Hematopoietic multipotent progenitor cell treated with erythropoietin and hydrocortisone succinate and interleukin-3 and kit ligand, for 17 days (in vitro differentiated cells): ENCODE measurements at places on chromosomes 2 and 18.

DNA sequence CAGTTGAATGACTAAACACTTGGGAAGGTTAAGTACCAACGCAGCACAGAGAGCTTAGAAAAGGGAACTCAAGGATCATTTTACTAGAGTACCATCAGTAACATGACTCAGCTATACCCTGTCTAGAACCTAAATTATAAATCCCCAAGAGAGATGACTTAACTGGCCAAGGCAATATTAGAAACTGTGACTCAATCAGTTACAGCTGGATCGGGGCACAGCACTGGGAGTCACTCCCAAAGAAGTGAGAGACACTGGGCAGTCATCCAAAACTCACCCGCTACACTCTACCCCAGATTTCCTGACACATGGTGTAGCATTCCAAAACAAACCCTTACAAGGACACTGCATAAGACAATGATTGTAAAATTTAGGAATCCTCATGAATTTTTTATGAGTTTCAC, 17.7 kb downstream of the IWS1 start:
- peak; percentile 60 for DNase-seq

DNA sequence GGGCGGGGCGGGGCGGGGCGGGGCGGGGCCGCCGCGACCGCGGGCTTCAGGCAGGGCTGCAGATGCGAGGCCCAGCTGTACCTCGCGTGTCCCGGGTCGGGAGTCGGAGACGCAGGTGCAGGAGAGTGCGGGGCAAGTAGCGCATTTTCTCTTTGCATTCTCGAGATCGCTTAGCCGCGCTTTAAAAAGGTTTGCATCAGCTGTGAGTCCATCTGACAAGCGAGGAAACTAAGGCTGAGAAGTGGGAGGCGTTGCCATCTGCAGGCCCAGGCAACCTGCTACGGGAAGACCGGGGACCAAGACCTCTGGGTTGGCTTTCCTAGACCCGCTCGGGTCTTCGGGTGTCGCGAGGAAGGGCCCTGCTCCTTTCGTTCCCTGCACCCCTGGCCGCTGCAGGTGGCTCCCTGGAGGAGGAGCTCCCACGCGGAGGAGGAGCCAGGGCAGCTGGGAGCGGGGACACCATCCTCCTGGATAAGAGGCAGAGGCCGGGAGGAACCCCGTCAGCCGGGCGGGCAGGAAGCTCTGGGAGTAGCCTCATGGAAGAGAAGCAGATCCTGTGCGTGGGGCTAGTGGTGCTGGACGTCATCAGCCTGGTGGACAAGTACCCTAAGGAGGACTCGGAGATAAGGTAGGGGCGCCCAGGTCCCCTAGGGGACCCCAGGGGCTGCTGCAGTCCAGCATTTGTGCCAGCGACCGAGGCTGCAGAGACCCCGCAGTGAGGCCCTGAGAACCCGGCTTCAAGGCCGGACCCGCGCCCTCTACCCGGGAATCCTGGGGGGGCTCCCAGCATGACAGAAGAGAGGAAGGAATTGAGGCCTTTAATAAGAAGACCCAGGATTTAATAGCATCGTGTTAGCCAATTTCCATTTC, at the start of gene KHK:
Gene KHK (plus strand): TSS at position 49 of the 870 bp plus-strand sequence. CDS start 488 bp downstream, at position 537.
- no peak for DNase-seq

DNA sequence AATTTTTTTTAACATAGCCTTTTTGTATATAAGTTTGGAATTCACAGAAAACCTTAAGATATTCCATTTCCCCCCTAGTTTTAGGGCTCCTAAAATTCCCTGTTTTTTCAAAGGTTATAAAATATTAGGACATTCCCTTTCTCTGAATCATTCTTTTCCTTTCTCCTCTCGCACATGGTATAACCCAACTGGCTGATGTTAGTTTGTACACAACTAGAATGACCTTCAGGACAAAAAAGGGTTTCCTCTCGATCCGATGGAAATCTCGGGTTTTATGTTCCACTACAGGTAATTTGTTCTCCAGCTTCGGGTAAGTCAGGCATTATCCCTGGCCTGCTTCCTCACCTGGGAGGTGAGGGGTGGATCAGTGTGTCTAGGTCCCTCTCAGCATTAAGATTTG, 215.1 kb downstream of the LDLRAD4 start:
- DNase-seq = no peak

DNA sequence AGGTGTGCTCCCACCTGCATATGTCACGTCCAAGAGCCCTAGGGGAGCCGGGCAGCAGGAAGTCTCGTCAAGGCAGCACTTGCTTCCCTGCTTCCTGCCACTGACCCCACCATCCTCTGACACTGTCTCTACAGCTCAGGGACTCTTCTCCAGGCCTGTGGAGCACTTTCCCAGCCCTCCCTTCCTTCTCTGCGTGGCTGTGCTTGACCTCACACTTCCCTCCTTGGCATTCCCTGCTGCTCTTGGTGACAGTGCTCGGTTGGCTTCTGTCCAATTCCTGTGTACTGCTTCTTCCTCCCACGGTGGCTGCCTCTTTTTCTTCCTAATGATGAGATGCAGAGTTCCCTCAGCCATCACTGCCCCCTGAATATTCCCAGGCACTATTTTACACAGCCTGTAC, 2.8 kb downstream of the CIDEA start:
- no peak for DNase-seq

GRCh38 chr2:120741571-120742561, 6.2 kb downstream of the GLI2 start:
- no peak for DNase-seq

GRCh38 chr2:33340280-33340679, 136.2 kb upstream of the RASGRP3 start:
- DNase-seq = no peak

GRCh38 chr2:145228506-145228905, 708.6 kb upstream of the ZEB2 start:
- DNase-seq = no peak

DNA sequence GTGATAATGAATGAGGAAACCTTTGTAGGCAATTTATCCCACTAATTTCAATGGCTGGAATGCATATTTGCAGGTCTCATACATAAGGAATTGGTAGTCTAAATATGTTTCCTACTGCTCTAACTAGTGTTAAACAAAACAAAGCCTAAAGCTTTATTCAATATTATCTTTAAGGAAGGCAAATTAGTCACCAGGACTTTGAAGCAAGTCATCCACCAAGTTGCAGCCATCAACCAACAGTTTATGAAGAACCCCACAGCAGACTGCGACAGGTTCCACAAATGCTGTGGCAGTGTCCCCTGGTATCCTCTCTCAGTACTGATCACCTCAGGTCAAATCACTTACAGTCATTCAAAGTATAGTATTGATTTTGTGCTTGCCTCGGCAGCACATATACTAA, 181.5 kb upstream of the ZFP36L2 start:
- DNase-seq = no peak

DNA sequence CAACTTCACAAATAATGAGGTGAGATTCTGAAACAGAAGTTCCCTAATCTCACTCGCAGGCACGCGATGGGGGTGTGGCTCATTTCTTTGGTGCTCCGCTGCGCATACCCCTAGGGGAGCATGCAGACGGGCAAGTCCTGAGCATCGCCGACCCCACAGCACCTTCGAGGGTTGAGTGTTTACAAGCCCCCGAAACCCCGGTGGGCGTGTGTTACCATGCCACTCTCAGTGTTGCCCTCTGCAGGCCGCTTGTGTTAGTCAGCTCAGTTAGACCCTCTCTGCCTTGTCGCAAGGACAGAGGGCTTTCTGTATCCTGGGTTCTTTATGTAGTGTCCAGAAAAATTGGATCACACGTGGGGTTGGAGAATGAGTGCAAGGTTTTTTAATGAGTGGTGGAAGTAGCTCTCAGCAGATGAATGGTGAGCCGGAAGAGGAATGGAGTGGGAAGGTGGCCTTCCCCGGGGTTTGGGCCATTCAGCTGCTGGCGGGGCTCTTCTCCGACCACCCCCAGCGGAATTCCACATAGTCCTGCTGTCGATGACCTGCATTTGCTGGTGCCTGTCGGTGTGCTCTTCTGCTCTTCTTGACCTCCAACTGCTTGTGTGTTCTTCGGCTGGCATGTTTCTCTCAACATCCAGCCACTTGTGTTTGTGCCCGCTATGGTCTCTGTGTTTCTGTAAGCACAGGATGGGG, 191.3 kb downstream of the RPRM start:
- DNase-seq = no peak

DNA sequence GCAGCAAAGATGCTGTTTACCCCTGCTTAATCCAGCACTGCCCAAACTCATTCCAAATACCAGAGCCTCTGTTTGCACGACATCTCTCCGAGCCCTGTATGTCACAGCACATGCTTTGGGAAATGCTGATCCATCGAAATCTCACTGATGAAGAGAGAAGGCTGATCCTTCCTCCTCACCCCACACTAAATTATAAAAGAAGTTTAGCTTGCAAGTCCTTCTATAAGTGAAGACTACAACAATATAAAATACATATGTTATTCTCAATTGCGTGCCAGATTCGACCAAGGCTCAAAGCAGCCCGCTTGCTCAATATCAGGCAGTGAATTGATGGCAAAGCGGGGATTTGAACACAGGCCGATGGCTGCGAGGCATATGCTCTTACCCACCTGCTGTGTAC, 30.7 kb upstream of the SLC35F6 start:
- no peak for DNase-seq

- DNase-seq = no peak
These were observed 18.6 kb downstream of the LYPD1 start for GRCh38 chr2:132651115-132652045.

GRCh38 chr2:8806885-8807704, 30.3 kb downstream of the KIDINS220 start:
- DNase-seq = no peak

GRCh38 chr2:46227674-46228289, 69.4 kb upstream of the EPAS1 start:
- no peak for DNase-seq

- DNase-seq = no peak
These were observed 32.0 kb downstream of the MGAT4A start for GRCh38 chr2:98698896-98699295.

DNA sequence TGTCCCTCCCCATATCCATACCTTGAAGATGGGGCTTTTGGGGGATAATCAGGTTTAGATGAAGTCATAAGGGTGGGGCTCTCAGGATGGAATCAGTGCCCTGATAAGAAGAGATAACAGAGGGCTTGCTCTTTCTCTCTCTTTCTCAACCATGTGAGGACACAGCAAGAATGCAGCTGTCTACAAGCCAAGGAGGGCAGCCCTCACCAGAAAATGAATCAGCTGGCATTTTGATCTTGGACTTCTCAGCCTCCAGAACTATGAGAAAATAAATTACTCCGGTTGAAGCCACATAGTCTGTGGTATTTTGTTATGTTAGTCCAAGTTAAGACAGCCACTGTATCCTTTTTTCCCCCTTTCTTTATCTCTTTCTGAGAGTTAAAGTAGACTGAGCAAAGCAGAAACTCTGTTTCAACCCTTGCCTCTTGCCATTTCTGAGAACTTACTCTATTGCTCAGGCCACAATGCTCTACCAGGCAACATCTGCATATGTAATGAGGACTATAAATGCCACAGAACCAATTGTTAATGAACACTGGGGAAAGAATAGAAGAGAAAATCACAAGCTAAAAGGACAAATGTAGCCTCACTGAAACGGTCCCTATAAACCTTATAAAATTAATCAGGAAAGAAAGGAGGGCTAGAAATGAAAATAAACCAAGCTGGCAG, 56.9 kb downstream of the SRBD1 start:
- no peak for DNase-seq

DNA sequence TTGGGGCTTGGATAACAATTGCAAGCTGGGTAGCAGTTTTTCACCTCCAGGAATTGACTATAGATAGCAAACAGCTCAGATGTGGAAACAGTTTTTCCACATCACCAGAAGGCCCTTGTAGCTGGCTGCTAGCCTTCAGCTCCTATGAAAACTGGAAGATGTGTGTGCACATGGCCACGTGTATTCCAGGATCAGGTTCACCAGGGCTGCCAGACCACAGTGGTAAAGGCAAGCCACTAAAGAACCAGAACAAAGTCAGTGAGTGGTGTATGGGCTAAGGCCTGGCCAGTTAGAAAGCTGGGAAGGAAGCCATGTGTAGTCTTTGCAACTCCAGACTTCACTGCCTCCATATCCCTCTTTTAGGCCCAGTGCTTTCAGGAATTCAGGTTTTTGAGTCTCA, 12.9 kb downstream of the LRRTM1 start:
- DNase-seq = no peak

GRCh38 chr2:174918886-174919526, 86.2 kb downstream of the CHN1 start:
- DNase-seq = no peak

DNA sequence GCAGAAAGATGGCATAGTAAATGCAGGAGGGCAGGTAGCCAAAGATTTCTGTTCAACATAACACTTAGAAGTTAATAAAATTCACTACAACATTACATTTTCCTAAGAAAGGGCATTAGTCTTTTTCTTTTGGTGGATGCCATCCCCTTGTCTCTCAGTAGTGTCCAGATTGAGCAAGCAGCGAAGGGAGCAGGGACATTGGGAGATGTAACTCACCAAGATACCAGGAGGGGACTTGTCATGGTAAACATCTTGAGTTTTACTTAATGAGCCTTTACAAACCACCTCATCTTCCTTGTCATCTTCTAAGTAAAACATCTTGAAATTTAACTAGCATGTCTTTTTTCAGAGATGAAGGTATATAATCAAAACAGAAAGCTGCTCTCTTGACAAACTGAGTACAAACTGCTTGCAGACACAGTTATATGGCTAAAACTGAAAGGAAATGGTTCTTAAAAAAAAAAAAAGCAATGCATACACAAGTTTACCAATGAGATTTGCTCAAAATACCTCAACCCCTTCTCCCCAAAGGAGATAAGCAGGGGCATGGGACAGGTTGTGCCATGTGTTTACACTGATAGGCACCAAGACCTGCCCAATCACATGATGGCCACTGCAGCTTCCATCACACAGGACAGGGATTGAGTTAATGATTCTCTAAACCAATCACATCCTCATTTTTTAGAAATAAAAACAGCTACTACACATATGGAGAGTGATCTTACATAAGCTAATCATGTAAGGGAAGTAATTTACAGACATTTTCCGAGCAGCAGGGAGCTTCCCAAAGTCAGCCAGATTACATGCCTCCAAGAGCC, 30.3 kb downstream of the LPIN2 start:
- peak; percentile 97 for DNase-seq

DNA sequence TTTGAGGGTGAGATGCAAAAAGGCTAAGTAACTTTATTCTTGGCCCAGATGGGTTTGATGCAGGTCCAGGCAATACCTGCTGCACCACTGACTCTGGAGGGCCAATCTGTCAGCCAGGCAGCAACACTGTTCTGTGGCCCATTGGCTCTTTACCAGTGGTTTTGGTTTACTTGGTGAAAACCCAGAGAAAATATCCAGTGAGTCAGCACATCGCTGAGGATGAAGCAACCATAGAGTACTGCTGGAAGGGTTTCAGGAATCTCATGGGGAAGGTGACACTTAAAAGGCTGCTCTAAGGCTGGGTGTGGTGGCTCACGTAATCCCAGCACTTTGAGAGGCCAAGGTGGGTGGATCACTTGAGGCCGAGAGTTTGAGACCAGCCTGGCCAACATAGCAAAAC, 192.5 kb upstream of the FAM98A start:
- DNase-seq = no peak
